ENCODE measurements at places on chromosomes 7 and 10.
A peak's percentile ranks its signal among the peaks of the same experiment; 100 is the strongest.

DNA sequence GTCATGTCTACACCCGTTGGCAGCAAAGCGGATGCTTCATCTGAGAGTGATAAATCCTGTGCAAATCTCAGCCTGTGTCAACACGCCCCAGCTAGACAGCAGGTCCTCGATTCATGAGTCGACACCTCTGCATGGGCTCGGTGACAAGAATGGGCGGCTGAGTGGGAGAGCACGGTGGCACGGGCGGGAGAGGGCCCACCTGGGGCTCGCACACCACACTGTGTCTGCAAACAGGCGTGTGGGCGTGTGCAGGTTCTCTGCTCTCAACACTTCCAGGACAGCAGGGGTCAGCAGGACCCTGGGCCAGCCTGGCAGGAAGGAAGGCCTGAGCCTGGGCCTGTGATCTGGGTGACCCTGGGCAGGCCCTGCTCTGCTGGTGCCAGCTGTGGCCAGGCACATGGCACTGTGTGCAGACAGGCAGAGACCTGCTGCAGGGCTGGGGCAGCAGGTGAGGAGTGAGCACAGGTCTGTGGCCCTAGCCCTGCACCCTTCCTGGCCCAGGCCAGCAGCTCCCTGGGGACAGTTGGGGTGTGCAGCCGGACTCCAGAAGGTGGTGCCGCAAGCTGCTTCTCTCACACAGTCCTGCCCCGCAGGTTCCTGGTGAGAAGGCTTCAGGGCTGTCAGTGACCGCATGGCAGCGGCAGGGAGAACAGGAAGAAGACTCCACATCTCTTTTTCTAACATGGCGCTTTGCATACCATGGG lies 216.4 kb downstream of the ELFN1 start:
- peak; percentile 71 for DNase-seq

DNA sequence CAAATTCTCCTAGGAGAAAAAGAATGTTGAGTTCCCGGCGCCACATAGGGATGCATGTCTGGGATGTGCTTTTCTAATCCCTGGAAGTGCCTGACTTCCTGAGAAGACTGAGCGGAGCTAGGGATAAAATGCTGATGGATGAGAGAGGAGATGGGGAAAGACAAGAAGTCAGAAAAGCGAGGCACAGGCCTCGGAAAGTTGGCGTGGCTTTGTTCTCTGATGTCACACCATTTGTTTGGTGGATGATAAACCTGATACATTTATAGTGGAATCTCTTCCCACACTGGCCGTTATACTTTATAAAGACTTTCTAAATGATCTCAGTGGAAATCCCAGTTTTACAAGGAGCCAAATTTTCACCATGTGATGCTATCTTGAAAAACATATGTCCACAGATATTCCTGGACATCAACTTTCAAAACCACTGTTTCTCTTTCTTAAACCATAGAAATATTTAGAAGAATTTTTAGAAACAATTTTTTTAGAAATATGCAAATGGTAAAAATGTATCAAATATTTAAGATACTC lies 188.8 kb upstream of the SVIL start:
- no peak for DNase-seq

- no peak for DNase-seq
Observed at GRCh38 chr7:64651632-64652165, 14.2 kb upstream of the ZNF107 start.

- DNase-seq: no peak
Observed at GRCh38 chr10:11414314-11415038, 197.0 kb downstream of the USP6NL start.

DNA sequence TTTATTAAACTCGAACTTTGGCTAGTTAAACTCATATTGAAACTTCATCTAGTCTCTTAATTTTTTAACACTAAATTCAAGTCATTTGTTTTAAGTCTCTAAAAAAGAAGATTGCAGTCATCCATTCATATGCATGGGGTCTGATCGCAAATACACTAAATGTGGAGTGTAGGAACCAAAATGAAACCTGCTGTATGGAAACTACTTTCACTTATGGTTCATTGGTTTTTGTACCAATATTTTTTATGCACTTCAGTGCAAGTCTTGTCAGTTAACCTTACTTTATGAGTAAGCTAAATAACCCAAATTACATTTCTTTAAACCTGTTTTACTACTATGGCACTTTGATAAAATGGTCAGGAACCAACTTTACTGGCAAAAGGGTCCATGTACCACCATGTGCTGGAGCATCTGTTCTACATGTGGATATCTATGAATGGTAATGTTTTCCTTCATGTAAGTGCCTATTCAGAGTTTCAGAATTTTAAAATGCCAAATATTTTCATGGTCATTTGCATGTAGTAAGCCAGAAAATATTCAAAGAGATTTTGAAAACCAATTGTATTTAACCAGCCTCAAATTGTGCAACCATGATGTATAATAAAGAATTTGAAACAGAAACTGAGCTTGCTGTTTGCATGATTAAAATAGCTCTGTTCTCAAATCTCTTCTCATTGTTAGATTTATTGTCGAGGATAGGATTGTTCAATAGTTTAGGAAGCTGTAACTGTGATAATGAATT lies 7.6 kb upstream of the SUPV3L1 start:
- DNase-seq: no peak

GRCh38 chr7:141427134-141427533 lies 124.1 kb upstream of the AGK start:
- no peak for DNase-seq

- peak; percentile 82 for DNase-seq
Observed at GRCh38 chr7:45136106-45137060, 21.2 kb upstream of the RAMP3 start.

- no peak for DNase-seq
Observed at GRCh38 chr7:139094030-139094429, 15.5 kb downstream of the ZC3HAV1 start.

DNA sequence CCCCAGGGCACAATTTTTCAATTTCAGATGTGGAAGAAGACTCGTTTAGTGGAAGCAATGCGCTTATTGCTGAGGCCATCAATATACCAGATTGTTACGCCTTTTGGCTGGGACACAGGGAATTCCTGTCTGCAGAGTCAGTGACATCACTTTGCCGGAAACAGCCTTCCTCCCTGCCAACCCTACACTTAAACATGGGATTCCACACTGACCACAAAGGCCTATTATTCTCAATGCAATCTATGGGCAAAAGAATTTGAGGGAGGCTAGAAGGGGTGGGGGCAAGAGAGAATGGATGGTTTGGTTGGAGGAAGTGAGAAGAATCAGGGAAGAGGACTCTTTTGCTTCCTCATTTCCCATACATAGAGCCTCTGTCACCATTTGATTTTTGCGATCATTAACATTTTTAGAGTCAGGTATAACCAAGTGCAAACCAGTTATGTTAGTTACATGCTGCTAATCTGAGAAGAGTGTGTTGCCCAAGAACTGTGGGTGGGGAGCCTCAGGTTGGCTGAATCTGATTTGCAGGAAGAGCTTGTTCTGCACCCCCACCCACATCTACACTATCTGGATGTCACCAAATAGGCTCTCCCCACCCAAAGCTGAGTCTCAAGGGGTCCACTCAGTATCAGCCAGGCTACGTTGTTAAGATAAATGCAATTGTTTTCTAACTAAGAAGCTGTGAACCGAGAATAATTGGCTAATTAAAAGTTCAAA lies 58.2 kb downstream of the ENTPD1 start:
- DNase-seq: no peak

GRCh38 chr7:142880876-142881505 lies 4.6 kb downstream of the TRPV6 start:
- no peak for DNase-seq

GRCh38 chr7:76011442-76011861 lies 17.1 kb upstream of the TMEM120A start:
- DNase-seq: no peak

Data from NCI-H1694 (cell line).